Mesangial cell (primary cell): ENCODE measurements at places on chromosomes 12 and 14. TPM values are rescaled to one million over a fixed set of nuclear protein-coding genes. Genes with fewer than 3 reads are reported as not detected.

Gene PLXNC1
- total RNA-seq = under 0.01 and 0.25 TPM in 2 replicates

Gene MAP1LC3B2
- 0.13 and 0.49 TPM in 2 replicates for total RNA-seq

Gene GPD1
- 0.25 and 0.33 TPM in 2 replicates for total RNA-seq

Gene REM2
- 0.33 and 0.38 TPM in 2 replicates for total RNA-seq

Gene LALBA
- not detected in 2 replicates for total RNA-seq

Gene KRT79
- 0.16 TPM in 1 of 2 replicates, not detected in the other for total RNA-seq

Gene HAL
- 0.25 TPM in 1 of 2 replicates, not detected in the other for total RNA-seq

Gene GLS2
- 1.1 and 2.2 TPM in 2 replicates for total RNA-seq

Gene RNASE4
- total RNA-seq = 7.2 and 11.3 TPM in 2 replicates

Gene TSPAN19
- 0.13 TPM in 1 of 2 replicates, not detected in the other for total RNA-seq

Gene TMEM233
- total RNA-seq = 0.16 and 0.25 TPM in 2 replicates

Gene DAZAP2
- total RNA-seq = 242 and 371 TPM in 2 replicates

Gene TBX5
- total RNA-seq = not detected in 2 replicates

Gene PLBD1
- total RNA-seq = 4.7 and 15.7 TPM in 2 replicates

Gene SINHCAF
- total RNA-seq = 52.6 and 74.5 TPM in 2 replicates

Gene IFNG-AS1
- total RNA-seq = not detected in 2 replicates

Gene ITGA7
- 1.8 and 7.1 TPM in 2 replicates for total RNA-seq

Gene KRT72
- not detected in 2 replicates for total RNA-seq

Gene ANG
- total RNA-seq = 2.7 and 4.6 TPM in 2 replicates

Gene RASAL1
- total RNA-seq = 0.16 and 4.9 TPM in 2 replicates

Gene GARIN6
- total RNA-seq = not detected in 2 replicates

Gene SOCS4
- total RNA-seq = 7.7 and 8.0 TPM in 2 replicates

Gene TAMALIN
- 0.98 and 5.1 TPM in 2 replicates for total RNA-seq

Gene CEP83
- 4.1 and 4.7 TPM in 2 replicates for total RNA-seq
